Aorta (tissue), 5 donors: ENCODE measurements at places on chromosomes 12 and 14. TPM values are rescaled to one million over a fixed set of nuclear protein-coding genes. Genes with fewer than 3 reads are reported as not detected.
A peak's percentile ranks its signal among the peaks of the same experiment; 100 is the strongest.

SLC17A8 gene
- not detected for total RNA-seq

PTPRB gene
- total RNA-seq, result 53.2 TPM

- no peaks in the 10 kb centered on the region for H3K4me1 ChIP-seq
- no peak overlapping the region for H3K4me3 ChIP-seq
- H3K36me3 ChIP-seq, result no peaks in the 10 kb centered on the region
- no peak overlapping the region for H3K27ac ChIP-seq
- no peak for DNase-seq
- H3K27me3 ChIP-seq, result no peaks in the 10 kb centered on the region
These were observed 2.8 kb downstream of the TMEM179 start for GRCh38 chr14:104601786-104602185.

DNA sequence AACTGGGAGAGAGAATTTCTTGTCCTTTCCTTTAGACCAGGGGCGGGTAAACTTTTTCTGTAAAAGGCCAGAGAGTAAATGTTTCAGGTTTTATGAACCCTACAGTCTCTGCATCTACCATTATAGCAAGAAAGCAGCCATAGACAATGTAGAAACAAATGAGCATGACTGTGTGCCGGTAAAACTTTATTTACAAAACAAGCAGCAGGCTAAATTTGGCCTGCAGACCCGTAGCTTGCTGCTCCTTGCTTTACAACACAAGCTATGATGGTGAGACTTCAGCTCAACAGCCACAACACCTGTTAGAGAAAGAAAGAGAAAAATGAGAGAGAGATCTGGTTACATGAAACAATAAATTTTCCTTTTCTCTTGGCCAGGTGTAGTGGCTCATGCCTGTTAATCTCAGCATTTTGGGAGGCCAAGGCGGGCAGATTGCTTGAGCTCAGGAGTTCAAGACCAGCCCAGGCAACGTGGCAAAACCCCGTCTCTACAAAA is 4.2 kb upstream of the CDC42BPB start:
- H3K36me3 ChIP-seq, result no peaks in the 10 kb centered on the region
- no peaks in the 10 kb centered on the region for H3K4me1 ChIP-seq
- DNase-seq, result no peak
- H3K4me3 ChIP-seq, result no peak overlapping the region
- no peaks in the 10 kb centered on the region for H3K27me3 ChIP-seq

- H3K4me1 ChIP-seq, result no peaks in the 10 kb centered on the region
- no peaks in the 10 kb centered on the region for H3K27me3 ChIP-seq
- H3K27ac ChIP-seq, result no peak overlapping the region
- no peak for DNase-seq
These were observed 717.5 kb downstream of the RERGL start for GRCh38 chr12:17372508-17372907.

DNA sequence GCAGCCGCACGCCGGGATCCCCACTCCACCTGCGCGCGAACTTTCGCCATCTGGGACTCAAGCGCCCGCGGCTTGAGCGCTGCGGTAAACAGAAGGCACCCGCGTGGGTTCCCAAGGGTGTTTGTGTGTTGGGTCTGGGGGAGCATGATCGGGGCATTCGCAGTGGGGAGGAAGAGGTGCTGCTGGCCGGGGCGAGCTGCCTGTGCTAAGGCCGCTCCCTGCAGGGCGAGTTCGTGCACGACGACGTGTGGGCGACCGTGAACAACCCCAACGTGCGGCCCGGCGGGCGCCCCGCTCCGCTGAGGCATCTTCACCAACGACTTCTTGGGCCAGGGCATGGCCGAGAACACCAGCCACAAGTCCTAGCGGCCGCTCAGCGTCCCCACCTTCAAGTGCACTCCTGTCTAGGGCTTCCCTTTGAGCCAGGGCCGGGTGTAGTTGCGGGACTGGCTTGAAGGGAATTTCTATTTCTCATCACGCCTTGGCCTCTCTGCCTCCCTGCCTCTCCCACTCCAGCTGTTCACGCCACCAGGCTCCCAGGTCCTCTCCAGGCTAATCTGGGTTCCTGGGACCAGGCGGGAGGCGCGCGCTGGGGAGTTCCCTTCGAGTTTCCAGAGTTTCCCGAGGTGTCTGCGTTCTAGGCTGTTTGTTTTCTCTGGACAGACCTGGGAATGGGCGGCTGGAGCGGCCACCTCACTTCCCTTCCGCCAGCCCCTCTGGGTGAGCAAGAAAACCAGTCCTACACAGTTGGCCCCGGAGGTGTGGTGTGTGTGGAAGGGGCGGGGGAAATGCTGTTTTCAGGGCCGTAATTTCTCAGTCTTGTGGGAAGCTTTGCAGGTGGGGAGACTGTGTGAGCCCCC is 417.8 kb upstream of the TMTC1 start:
- peak overlapping the region; percentile 38 for H3K4me3 ChIP-seq
- H3K27me3 ChIP-seq, result no peaks in the 10 kb centered on the region
- no peaks in the 10 kb centered on the region for H3K36me3 ChIP-seq

PPHLN1 gene
- total RNA-seq, result 52.8 TPM

GRCh38 chr14:105849933-105850626 is 323.7 kb downstream of the TMEM121 start:
- H3K4me3 ChIP-seq, result no peak overlapping the region
- H3K36me3 ChIP-seq, result no peaks in the 10 kb centered on the region
- DNase-seq, result no peak
- H3K27me3 ChIP-seq, result no peaks in the 10 kb centered on the region

DNA sequence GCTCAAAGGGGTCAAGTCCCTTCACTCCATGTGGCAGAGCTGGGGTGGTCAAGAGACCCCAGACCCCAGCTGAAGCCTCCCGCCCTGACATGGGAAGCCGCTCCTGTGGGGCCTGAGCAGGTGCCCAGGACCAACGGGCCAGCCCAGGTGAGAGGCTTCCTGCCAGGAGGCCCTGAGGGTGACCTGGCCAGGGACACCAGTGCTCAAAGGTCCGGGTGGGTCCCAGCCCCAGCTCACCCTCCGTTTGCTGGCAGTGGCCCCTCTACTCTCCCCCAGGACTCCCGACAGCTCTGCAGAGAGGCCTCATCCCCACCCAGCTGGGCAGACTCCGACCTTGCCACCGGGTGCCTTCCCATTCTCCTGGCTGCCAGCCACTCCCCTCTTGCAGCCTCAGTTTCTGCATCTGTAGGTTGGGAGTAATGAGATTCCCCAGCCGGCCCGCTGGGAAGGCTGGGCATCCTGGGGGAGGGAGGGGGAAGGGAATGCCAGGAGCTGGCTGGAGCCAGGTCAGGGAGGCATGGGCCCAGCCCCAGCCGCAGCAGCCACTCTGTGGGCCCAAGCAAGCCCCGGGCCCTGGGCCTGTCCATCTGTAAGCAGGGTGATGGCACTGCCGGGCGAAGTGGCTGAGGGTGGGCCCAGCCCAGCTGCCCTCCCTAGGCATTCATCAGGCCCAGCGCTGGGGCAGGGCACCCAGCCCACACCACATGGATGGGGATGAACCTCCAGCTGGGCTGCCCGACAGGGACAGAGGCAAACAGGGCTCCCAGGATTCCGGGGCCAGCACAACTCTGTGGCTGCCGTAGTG is 10.3 kb upstream of the INF2 start:
- no peak for DNase-seq
- H3K4me1 ChIP-seq, result no peaks in the 10 kb centered on the region
- no peak overlapping the region for H3K27ac ChIP-seq
- H3K4me3 ChIP-seq, result no peak overlapping the region

KCNH3 gene
- total RNA-seq, result 1.7 TPM

- no peaks in the 10 kb centered on the region for H3K4me1 ChIP-seq
- H3K27ac ChIP-seq, result no peak overlapping the region
- no peaks in the 10 kb centered on the region for H3K36me3 ChIP-seq
- no peak overlapping the region for H3K4me3 ChIP-seq
- no peaks in the 10 kb centered on the region for H3K27me3 ChIP-seq
These were observed 117.5 kb downstream of the ASCL4 start for GRCh38 chr12:107891967-107892366.

GRCh38 chr12:29187756-29188155 is 38.7 kb downstream of the FAR2 start:
- H3K4me3 ChIP-seq, result no peak overlapping the region
- no peaks in the 10 kb centered on the region for H3K36me3 ChIP-seq
- H3K27ac ChIP-seq, result no peak overlapping the region
